ENCODE measurements at places on chromosomes 16 and 17.
A peak's percentile ranks its signal among the peaks of the same experiment; 100 is the strongest.

GRCh38 chr17:17921192-17922069 lies 50.8 kb downstream of the TOM1L2 start:
- DNase-seq = no peak

- no peak for DNase-seq
Measured at GRCh38 chr17:63293323-63294075, 152.6 kb downstream of the CYB561 start.

DNA sequence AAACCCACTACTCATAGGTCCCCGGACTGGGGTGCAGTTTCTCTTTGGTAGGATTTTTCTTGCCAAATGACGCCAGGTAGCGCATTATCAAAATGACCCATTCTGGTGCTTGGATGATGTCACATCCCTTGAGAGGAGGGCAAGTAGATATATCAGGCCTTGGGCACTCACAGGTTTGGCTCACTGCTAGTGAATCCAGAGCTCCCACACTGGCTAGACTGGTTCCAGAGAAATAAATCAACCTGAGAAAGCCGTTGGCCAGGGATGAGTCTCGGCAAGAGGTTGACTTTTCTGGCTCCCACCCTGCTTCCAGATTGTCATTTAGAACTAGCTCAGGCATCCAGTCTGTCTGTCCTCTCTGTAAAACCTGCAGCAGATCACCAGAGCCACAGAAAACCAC lies 188.4 kb upstream of the MAF start:
- no peak for DNase-seq

DNA sequence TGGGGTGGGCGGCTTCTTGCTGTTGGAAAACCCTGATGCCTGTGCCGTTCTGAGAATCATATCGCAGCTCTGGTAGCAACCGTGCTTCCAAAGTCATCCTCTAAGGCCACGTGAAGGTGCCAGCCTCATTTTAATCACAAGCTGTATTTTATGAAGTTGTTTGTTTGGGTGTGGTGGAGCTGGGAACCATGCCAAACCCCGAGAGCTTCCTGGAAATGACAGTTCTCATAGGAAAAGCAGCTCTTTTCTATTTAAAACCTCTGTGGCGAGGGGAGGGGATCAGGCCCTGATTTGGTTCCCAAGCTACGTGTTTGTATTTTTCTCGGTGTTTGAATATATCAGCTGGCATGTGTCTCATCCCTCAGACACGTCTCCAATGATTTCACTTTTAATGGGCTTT lies 21.7 kb downstream of the KNOP1 start:
- DNase-seq = no peak

GRCh38 chr17:14308965-14309879 lies 8.3 kb downstream of the HS3ST3B1 start:
- peak; percentile 86 for DNase-seq

- DNase-seq = no peak
Measured at GRCh38 chr17:8985054-8985701, 19.7 kb upstream of the PIK3R5 start.

All from stimulated activated CD8-positive, alpha-beta memory T cell treated with anti-CD3 and anti-CD28 coated beads, Interleukin-12 subunit alpha, Interleukin-12 subunit beta, amount 100 ng/mL, for 4 hours (primary cell).